ENCODE measurements at places on chromosomes 2 and 18.
A peak's percentile ranks its signal among the peaks of the same experiment; 100 is the strongest.

- DNase-seq, result no peak
These were observed 594.0 kb downstream of the NUP35 start for GRCh38 chr2:183718246-183718645.

DNA sequence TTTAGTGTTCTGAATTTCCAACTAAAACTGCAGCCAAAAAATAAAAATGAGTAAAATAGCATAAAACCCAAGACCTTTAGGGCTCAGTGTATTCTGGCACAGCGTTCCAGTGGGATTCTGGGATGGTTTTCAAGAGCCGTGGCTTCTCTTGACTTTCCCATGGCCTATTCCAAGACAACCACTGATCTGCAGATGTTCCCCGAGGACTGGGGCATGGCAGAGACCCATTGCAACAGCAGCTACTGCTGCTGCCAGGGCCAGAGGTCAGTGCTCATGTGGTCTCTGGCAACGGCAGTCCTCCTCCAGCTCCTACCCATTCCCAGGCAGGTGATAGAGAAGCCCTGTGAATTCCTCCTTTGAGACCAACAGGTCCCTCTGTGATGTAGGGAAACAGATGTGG lies 26.8 kb downstream of the TNP1 start:
- no peak for DNase-seq

DNA sequence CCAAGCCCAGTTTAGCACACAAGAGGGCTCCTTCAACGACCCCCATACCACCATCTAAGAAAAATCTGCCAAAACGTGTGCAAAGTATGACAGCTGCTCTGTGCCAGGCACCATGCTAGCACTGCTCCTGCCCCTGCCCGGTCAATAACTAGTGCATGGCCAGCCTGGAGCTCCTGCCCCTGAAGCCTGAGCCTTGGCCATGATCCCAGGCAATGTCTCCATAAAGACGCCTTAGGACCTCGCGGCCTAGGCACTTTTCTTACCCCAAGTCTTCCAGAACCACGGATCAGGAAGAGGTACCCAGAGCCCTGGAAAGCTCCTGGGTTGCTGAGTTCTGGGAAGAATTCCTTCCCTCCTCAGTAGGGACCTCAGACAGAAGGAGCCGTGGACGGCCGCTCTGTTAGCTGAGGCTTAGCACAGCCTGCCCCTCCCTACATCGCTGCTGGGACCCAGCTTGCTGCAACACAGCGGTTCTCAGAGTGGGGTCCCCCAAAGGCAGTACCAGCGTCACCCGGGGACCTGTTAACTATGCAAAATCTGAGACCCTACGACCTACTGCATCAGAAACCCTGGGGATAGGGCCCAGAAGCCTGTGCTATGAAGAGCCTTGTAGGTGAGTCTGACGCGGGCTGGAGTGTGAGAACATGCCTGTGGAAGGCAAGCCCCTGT lies 117.8 kb upstream of the TWIST2 start:
- DNase-seq, result no peak

DNA sequence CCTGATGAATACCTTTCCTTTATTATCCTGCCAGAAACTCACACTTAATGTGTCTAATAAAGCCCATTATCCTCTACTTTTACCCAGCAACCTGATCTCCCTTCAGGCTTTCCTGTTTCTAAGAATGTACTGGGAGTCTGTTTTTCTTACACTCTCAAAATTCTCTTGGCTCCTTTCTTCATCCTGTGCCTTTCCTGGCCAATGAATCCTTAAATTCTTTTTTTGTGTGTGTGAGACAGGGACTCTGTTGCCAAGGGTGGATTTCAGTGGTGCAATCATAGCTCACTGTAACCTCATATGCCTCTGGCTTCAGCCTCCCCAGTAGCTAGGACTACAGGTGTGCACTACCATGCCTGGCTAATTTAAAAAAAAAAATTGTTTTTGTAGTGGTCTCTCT lies 72.7 kb downstream of the MAP2 start:
- no peak for DNase-seq

- peak; percentile 59 for DNase-seq
These were observed 65.1 kb downstream of the MBP start for GRCh38 chr18:77067291-77068061.

- no peak for DNase-seq
These were observed at the start of gene CD302 for GRCh38 chr2:159797543-159798375. TSS of gene CD302 (minus strand) at chr2:159798208. CDS start at chr2:159798198, 10 bp downstream.

GRCh38 chr2:33104052-33104623 lies 157.4 kb downstream of the LTBP1 start:
- DNase-seq, result no peak

- DNase-seq, result no peak
These were observed 65.4 kb downstream of the POLE4 start for GRCh38 chr2:75023666-75024455.

- no peak for DNase-seq
These were observed 2.8 kb downstream of the TMEM169 start for GRCh38 chr2:216084547-216084946.

DNA sequence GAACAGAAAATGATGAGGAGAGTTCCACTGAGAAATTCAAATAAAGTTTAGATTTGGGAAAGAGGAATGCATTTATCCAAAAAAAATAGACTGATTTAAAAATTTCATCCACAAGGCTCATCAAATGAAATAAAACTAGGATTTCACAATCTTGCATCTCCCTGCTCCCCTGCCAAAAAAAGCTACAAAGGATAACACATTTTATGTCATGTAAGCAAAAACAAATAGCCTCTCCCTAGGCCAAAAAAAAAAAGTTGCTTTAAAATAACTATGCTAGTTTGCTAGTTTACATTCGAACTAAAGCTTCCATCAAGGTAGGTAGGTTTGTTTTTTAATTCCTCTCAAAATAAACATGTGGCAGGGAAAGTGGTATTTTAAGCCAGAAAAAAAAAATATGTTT lies 465.5 kb upstream of the ID2 start:
- DNase-seq, result no peak

DNA sequence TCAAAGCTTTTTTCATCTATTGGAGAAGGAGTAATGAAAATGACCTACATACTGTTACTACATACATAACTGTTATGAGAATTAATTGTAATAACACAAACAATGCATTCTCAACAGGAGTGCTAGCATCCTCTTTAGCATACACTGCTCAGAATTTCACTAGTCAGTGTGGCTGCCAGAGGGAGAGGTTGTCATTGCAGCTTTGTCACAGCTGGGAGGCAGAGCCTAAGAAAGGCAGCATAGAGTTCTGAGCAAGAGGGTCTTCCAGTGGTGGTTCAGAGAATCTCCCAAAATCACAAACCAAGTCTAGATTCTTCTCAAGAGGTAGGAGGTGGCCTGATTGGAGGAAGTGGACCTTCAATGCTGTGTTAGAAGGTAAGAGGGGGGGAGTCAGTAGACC lies 286.7 kb upstream of the CYRIA start:
- DNase-seq, result no peak

DNA sequence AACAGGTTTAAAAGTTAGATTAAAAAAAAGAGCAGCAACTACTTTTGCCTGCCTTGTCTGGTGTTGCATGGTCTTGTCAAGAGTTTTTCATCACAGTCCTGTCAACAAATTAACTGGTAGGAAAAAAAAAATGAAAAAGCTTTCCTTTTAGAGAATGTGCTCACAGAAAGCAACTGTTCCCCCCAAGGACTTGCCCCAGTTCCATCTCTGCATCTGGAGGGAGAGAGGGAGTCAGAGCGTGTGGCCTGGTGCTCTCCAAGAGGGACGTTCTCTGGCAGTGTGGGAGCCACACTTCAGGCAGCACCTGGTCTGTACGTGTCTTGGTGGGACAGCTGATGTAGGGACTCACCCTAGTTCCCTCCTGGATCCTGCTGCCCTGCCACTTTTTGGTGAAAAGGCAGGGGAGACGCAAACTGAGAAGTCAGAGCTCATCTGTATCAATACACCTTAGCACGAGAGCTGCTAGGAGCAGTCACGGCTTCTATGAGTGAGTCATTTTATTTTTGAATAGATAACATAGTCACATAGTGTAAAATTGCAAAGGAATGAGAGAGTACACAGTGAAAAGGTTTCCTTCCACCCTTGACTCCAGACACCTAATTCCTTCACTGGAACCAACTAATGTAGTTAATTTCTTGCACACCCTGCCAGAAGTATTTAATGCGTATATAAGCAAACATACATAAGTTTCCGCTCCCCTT lies 172.5 kb upstream of the MGAT5 start:
- no peak for DNase-seq

GRCh38 chr18:28287146-28287545 lies 110.2 kb upstream of the CDH2 start:
- no peak for DNase-seq

All from T-helper 22 cell (primary cell).